ENCODE measurements at places on chromosomes 11 and 22.

GRCh38 chr11:84812471-84812969 lies 814.6 kb downstream of the DLG2 start:
- DNase-seq, result no peak

DNA sequence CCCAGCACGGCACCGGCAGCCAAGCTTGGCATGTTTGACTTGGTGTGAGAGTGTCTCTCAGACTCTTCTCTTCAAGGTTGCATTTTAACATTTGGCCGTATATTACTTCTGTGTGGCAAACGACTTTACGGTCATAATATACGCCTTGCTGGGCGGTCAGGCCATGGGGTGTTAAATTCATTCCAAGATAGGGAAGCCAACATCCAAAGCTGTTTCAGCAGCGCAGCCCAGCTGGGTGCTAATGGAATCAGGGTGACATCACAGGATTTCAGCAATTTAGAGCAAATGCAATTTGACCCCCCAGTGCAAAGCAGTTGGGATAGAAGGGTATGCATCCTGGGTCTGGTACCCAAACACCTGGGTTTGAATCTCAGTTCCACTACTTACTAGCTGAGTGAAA lies 16.7 kb upstream of the MYH9 start:
- DNase-seq, result no peak

- DNase-seq, result peak; percentile 51
Observed at GRCh38 chr22:50733521-50734342, 4.3 kb upstream of the ACR start.

GRCh38 chr22:29872144-29872893 lies 10.7 kb upstream of the MTMR3 start:
- no peak for DNase-seq

DNA sequence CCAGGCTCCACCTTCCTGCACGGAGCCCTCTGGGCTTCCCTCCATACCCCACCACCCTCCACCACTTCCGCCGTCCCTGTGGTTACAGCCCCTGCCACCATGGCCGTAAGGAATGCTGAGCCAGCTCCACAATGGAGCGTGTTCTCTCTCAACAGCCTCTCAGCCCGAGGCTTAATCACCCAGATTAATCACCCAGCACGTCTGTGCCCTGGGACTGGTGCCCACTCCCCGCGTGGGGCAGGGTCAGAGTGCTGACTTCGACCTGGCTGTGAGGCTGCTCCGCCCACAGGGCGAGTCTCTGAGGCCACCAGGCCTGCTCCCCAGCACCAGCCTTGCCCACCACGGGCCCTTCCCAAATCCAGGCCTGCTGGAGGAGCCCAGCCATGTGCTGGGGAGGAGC lies 4.0 kb upstream of the TH start:
- no peak for DNase-seq

DNA sequence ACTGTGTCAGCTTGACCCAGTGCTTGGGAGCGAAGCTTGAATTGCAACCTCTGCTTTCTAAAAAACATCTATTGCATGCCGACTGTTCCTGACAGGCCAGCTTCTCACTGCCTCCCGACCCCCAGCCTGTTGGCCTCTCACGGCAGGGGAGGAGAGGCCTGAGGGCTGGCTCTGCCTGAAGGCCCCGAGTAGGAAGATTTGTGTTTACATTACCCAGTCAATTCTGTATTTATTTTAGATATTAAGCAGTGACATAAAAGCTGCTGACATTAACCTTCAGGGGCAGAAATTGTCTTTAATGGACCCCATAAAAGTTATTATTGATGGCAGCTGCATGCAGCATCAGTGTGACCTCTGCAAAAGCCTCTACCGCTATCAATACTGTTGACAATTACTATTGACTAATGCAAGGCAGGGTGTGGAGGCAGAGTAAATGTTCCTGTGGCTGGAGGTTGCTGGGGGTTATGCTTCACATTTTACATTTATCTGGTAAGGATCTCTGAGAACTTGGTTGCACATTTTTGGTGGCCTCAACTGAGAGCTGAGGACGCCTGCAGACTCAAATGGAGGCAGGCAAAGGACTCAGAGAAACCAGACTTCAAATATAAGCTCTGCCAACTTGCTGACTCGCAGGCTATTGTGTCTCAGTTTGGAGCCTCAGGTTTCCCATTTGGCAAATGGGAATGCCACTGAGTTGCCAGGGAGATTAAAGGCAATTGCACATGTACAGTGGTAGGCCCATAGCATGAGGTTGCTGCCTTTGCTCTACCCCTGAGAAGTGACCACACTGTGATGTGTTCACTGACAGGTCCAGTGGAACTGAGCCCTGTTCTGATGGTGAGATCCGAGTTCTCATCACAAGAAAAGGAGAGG lies 380.5 kb downstream of the TENM4 start:
- no peak for DNase-seq

GRCh38 chr22:20566420-20567260 lies 59.2 kb downstream of the MED15 start:
- peak; percentile 57 for DNase-seq

- DNase-seq, result no peak
Observed at GRCh38 chr22:23289130-23289503, 108.8 kb downstream of the BCR start.

- no peak for DNase-seq
Observed at GRCh38 chr11:10181811-10182210, 112.2 kb downstream of the SBF2 start.

- no peak for DNase-seq
Observed at GRCh38 chr11:113019711-113020110, 58.5 kb downstream of the NCAM1 start.

GRCh38 chr11:126160345-126161022 lies 51.0 kb downstream of the RPUSD4 start:
- no peak for DNase-seq

DNA sequence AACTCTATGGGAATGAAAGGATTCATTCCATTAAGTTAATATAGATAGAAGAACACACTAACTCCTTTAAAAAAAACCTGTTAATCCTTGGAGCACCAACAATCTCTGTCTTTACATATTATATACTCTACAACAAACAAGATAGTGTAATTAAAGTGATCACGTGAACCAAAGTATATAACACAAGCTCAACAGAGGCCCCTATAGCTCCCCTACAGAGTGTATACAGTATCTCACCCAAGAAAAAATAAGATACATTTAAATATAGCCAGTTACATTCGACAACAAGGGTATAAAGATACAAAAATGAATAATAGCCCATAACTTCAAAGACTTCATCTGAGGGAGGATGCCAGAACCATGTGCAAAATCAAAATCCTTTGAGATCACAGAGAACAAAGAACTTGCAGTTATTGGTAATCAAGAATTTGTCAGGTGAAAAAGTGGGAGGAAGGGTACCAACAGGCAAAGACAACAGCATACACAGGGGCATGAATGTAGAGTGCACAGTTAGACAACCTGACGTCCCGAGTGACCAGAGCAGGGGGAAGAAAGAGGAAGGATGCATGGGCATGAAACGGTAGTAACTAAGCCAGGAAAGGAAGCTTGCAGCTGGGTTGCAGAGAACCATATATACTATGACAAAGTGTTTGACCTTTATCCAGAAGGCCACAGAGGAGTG lies 4.7 kb downstream of the FCHSD2 start:
- no peak for DNase-seq

DNA sequence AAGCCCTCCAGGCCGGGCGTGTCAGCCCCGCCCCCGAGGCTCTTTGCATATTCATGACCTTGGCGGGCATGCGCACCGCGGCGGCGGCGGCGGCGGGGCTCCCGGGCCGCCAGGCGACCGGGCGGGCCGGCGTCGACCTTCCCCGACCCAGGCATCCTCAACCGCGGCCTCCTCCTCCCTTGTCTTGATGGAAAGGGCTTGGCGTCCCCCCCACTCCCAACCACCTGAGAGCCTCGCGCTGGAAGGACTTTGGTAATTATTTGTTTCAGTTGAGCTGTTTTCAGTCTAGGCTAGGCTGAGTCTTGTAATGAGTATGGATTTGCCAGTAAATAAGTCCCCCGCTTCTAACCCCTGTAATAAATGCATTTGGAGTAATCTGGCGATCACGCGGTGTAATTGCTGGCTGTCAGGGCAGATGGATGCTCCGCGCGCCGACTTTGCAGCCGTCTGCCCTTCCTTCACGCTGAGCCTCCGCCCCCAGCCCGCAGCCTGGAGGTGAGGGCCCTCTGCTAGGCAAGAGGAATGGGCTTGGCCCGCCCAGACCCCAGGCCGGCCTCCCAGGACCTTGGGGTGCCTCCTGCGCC lies 25.2 kb downstream of the FLRT1 start:
- no peak for DNase-seq

Data from right lobe of liver (tissue), 6 donors.